ENCODE measurements at places on chromosomes 6 and 20. TPM values are rescaled to one million over a fixed set of nuclear protein-coding genes. Genes with fewer than 3 reads are reported as not detected.

Gene BIRC7
- total RNA-seq = not detected

Gene SIRPD
- 0.29 TPM for total RNA-seq

Gene POPDC3
- total RNA-seq = not detected

Gene LPA
- total RNA-seq = 0.02 TPM

Gene SLC32A1
- total RNA-seq = not detected

Gene GHRH
- not detected for total RNA-seq

Gene KATNA1
- 22.4 TPM for total RNA-seq

Gene ADAM33
- not detected for total RNA-seq

Gene PGC
- not detected for total RNA-seq

Gene ELOVL4
- 2.3 TPM for total RNA-seq

Gene ENPP5
- not detected for total RNA-seq

Gene ID4
- total RNA-seq = not detected

Gene CST7
- total RNA-seq = 98.4 TPM

Gene HAO1
- not detected for total RNA-seq

Gene PAX1
- not detected for total RNA-seq

Gene ADGRG6
- total RNA-seq = not detected

Gene ETV7
- 10.0 TPM for total RNA-seq

Gene PI16
- 4.6 TPM for total RNA-seq

Gene IL17F
- 1.5 TPM for total RNA-seq

Gene FAM50B
- total RNA-seq = 9.5 TPM

Gene NNAT
- not detected for total RNA-seq

Gene COL21A1
- not detected for total RNA-seq

Gene SEMG1
- total RNA-seq = not detected

Gene TMEM14B
- total RNA-seq = 89.4 TPM

Gene HLA-DMB
- total RNA-seq = 19.2 TPM

All from T-helper 1 cell treated with Interleukin-12 subunit alpha and Interleukin-12 subunit beta and Interleukin-4 antibody, amounts not matched to agents 30 ng/mL and 1 ng/mL, for 36 hours (primary cell).